ENCODE measurements at places on chromosomes 4 and X. TPM values are rescaled to one million over a fixed set of nuclear protein-coding genes. Genes with fewer than 3 reads are reported as not detected.

The ZMAT1 gene
- total RNA-seq: 0.06 TPM

The PPARGC1A gene
- 0.02 TPM for total RNA-seq

The SHOX gene
- 0.02 TPM for total RNA-seq

The GABRQ gene
- total RNA-seq: 0.15 TPM

The PDGFRA gene
- total RNA-seq: 0.45 TPM

The CT45A5 gene
- 0.08 TPM for total RNA-seq

The BRS3 gene
- not detected for total RNA-seq

The DACH2 gene
- total RNA-seq: not detected

Measured in A549 treated with AZD2906 at 1 μM for 4 hours (cell line).